ENCODE measurements at places on chromosomes 4 and X. TPM values are rescaled to one million over a fixed set of nuclear protein-coding genes. Genes with fewer than 3 reads are reported as not detected.

Gene CXCL11
- total RNA-seq: 0.49 TPM

Gene SMPX
- 40.1 TPM for total RNA-seq

- DNase-seq: no peak
Observed at GRCh38 chr4:26570596-26570995, 13.3 kb upstream of the TBC1D19 start.

- no peak for DNase-seq
Observed at GRCh38 chr4:95092766-95093165, 335.0 kb downstream of the BMPR1B start.

GRCh38 chrX:70138622-70139021, 5.4 kb downstream of the IGBP1 start:
- DNase-seq: no peak

GRCh38 chr4:184953971-184954370, 64.3 kb upstream of the HELT start:
- no peak for DNase-seq

- no peak for DNase-seq
Observed at GRCh38 chr4:55038176-55038890, 87.1 kb downstream of the KDR start.

DNA sequence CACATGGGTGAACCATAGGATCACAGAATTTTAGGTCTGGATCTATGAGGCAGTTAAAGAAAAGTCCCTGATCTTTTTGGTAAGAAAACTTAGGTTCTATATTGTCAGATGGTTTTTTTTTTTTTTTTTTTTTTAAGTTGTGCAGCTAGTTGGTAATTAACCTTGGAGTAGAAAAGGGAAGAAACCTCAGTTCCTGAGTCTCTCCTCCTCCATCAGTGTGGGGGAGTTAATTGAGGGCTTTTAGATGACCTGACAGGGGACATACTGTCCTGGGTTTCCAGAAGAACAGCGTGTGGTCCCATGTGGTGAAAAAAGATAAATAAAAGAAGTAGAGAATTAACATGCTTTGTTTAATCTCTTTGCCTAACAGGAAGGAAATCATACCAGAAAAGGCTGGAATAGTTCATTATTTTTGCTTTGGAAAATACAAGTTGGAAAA, 123.7 kb downstream of the ARHGAP10 start:
- no peak for DNase-seq

DNA sequence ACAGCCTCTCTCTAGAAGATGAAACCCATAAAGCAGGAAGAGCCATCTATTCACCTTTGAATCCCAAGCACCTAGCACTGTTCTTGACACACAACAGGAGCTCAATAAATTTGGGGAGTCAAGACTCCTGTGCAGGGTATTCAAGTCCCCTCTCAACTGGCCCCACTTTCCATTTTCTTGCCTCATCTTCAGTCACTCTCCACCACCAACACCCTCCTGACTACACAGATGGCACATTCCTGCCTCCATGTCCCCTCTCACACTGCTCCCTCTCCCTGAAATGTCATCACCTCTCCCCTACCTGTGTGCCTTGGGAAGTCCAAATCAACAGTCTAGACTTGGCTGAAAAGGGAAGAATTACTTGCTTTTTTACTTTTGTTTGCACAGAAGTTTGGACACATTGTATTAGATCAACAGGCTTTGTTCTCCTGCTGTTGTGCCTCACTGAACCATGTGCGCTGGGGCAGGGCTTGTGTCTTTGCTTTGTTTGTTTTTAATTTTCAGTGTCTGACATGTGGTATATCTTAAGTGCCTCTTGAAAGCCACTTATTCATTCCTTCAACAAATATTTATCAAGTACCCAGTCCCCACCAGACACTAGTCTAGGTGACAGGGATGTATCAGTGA, 85.1 kb downstream of the APBB2 start:
- DNase-seq: peak; percentile 14

DNA sequence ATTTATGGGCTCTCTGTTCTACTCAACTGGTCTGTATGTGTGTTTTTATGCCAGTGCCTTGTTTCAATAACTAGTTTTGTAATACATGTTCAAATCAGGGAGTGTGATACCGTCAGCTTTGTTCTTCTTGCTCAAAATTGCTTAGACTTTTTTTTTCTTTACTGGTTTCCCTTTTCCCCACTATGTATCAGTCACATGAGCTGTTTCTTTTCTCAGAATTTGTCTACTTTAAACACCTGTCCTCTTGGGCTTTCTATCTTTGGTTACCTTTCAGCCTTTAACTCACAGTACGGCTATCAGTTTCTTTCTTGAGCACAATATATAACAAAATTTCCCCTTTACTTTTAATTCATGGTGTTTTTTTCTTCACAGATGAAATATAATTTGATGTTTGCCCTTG, 5.4 kb upstream of the GLRA3 start:
- DNase-seq: no peak

Data from skin of body (tissue), 3 donors.